ENCODE measurements at places on chromosomes 6 and 20.
A peak's percentile ranks its signal among the peaks of the same experiment; 100 is the strongest.

- DNase-seq, result no peak
Measured at GRCh38 chr20:51529758-51530157, 12.8 kb downstream of the NFATC2 start.

DNA sequence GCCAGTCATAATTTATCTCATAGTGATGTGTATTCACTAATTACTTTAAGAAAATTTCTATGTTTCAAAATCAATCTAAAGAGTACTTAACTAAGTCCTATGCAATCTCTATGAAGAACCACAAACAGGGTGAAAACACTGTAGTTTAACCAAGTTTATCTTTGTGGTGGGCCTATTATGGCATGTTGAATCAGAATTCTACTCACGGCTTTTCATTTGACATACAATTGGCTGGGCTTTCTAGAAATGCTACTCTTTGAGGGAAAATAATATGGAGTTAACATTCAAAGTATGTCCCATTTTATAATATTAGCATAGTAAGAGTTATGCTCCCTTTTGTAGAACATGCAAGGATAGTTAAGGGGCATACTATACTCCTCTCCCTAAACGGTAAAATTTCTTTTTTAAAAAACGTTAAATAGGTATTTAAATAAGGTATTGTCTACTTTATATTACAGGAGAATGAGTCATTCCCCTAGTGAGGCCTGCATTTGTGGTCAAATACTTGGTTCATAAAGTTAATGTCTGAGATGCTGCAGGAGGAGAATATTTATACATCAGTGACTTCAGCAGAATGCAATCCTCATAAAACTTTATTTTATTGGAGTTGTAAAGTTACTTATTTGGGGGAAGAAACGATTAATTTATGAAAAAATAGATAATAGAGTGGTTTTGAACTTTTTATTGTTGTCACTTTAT, 1.8 kb downstream of the MOXD1 start:
- peak; percentile 17 for DNase-seq

- no peak for DNase-seq
Measured at GRCh38 chr6:13299918-13300317, 28.4 kb downstream of the TBC1D7 start.

GRCh38 chr6:152398993-152399392, 238.2 kb downstream of the SYNE1 start:
- no peak for DNase-seq

DNA sequence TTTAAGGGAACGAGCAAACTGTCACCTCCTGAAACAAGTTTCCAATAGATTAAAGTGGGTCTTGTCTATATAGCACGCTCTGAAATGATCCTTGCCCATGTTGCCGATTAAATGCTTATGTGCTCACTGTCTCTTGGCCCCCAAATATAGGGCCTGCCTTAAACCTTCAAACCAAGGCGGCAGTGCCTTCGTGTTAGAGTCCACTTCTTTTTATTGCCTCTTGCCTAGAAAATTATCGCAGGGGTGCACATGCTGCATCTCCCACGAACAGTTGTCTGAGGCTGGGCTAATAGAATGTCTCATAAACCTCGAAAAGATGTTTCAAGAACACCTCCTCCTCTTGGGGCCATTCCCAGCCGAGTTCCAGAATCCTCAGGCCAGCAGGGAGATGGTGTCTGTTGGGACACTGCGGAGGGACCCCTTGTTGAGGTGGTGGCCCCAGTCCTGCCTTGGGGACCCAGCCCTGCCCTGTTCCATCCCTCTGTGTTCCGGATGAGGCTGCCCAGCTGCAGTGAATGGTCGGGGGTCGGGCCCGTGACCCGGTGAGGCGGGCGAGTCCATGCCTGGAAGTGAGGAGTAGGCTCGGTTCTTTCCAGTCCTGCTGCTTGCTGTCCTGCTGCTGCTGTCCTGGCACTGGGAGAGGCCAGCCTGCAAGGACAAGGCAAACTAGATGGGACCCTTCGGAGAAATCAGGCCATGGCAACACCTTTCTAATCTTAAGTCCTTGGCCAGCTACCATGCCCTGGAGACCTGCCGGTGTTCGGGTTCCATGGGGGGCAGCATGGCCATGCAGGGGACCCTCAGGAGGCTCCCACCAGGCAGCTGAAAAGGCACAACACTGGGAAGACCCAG, 34.7 kb upstream of the SLCO4A1 start:
- no peak for DNase-seq

DNA sequence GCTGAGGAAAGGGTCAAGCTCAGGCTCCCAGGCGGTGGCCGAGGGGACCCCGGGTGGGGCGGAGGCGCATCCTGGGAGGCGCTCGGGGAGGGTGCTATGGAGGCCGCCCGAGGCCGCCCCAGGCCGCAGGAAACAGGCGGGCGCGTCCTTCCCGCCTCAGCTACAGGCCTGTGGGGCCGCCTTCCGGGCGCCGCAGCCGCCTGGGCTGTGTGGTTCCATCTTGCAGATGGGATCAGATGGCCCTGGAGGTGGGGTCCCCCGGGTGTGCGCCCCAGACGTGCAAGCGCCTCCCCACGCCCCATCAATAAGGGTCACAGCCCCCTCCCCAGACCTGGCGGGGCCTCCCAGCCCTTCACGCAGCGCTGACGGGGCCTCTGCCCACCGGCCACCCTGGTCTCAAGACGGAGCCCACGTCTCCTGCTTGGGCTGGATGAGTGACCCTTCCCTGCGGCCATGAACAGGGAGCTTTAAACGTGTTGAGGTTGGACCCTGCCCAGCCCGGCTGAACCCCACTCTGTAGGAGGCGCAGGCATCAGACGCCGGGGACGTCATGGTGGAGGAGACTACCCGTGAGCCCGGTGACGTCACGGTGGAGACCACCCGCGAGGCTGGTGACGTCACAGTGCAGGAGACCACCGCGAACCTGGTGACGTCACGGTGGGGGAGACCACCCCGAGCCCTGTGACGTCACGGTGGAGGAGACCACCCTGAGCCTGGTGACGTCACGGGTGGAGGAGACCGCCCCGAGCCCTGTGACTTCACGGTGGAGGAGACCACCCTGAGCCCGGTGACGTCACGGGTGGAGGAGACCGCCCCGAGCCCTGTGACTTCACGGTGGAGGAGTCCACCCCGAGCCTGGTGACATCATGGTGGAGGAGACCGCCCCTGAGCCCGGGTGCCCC, 267.0 kb downstream of the DLL1 start:
- DNase-seq, result no peak

DNA sequence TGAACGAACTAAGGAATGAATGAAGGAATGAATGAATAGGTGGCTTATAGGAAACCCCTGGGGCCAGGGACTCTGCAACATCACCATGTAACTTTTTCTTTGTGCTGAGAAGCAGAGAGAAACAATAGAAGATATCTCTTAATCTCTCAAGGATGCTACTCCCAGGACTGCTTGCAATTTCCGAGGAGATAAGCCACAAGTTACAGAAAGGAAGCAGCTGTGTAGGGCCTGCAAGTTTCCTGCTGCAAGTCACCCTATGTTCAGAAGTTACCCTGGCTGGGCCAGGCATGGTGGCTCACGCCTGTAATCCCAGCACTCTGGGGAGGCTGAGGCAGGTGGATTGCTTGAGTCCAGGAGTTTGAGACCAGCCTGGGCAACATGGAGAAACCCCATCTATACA, 7.3 kb upstream of the MAVS start:
- DNase-seq, result no peak

- peak; percentile 42 for DNase-seq
Measured at GRCh38 chr20:10609770-10610169, 64.0 kb downstream of the JAG1 start.

- no peak for DNase-seq
Measured at GRCh38 chr20:45174434-45175364, at the start of gene PI3. TSS of gene PI3 (plus strand) at chr20:45174902. CDS start at chr20:45174923, 21 bp downstream.

GRCh38 chr6:134035823-134036296, 16.6 kb downstream of the SLC2A12 start:
- DNase-seq, result peak; percentile 47

GRCh38 chr6:75791881-75792280, 42.8 kb downstream of the MYO6 start:
- peak; percentile 14 for DNase-seq

All from AG20443 (cell line).